ENCODE measurements at places on chromosomes 2 and 18.

DNA sequence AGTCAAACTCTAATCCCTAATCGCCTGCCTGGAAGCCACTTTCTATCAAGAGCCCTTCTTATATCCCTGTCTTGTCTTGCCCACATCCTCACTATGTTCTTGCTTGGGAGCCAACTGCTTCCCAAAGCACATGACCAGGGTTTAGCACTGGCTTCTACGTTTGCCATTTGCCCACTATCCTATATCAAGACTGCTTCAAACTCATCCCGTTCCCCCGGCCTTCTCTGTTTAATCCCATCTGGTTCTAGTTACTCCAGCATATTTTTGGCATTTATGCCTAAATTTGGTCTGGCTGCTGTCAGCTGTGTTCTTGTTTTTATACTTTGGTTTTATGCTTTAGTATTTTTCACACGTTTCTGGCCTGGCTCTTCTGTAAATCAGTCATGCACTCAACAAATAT lies 40.2 kb downstream of the POLR1A start:
- no peak for DNase-seq

- no peak for DNase-seq
Observed at GRCh38 chr2:201180010-201180409, 2.9 kb upstream of the CASP10 start.

GRCh38 chr2:62197011-62197924 lies 1.4 kb downstream of the B3GNT2 start:
- DNase-seq = peak; percentile 51

DNA sequence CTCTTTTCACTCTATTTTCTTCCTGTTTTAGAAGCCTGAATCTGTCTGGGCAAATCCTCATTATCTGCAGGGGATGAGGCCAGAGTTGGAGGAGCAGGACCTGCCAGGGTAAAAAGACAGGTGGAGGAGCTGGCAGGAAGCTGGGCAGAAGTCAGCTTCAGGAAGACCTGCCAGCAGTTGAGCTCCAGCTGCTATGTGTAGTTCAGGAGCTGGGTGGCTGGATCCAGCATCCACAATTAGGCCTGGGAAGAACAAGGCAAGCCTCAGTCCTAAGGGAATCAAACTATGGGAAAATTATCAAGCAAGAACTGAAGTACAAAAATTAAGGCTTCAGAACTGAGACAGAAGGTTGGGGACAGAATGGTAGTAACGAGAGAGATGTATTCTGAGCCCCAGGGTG lies 174.0 kb downstream of the MREG start:
- DNase-seq = no peak

DNA sequence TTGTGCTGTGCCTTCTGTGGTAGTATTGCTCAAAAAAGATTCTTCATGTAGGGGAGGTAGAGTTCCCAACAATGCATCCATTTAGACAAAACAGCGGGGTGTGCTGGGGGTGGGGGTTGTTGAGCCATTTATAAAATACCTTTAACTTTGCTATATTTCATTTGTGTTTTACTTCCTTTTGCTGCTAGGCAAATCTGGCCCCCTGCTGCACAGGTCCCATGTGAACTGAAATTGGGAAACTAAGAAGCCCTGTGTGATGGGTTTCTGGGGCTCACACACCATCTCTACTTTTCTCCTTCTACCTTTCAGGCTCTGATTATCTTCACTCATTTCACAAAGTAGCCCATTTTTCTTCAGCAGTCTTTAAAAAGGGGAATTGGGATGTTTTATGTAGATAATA lies 52.7 kb upstream of the ITGA4 start:
- DNase-seq = no peak

GRCh38 chr2:18597618-18598017 lies 8.2 kb upstream of the NT5C1B start:
- no peak for DNase-seq

All from CD4-positive, alpha-beta T cell treated with Interleukin-2 at 100 ng/mL for 4 hours (primary cell).